ENCODE measurements at places on chromosomes 4 and X. TPM values are rescaled to one million over a fixed set of nuclear protein-coding genes. Genes with fewer than 3 reads are reported as not detected.

Gene AR
- polyA plus RNA-seq, result 3.6 TPM

- DNase-seq, result no peak
These were observed 104.4 kb upstream of the MYOZ2 start for GRCh38 chr4:119031218-119031617.

- peak; percentile 77 for DNase-seq
These were observed 34.6 kb downstream of the NBDY start for GRCh38 chrX:56763556-56764152.

- DNase-seq, result no peak
These were observed 24.2 kb downstream of the KLHL15 start for GRCh38 chrX:24002792-24003191.

DNA sequence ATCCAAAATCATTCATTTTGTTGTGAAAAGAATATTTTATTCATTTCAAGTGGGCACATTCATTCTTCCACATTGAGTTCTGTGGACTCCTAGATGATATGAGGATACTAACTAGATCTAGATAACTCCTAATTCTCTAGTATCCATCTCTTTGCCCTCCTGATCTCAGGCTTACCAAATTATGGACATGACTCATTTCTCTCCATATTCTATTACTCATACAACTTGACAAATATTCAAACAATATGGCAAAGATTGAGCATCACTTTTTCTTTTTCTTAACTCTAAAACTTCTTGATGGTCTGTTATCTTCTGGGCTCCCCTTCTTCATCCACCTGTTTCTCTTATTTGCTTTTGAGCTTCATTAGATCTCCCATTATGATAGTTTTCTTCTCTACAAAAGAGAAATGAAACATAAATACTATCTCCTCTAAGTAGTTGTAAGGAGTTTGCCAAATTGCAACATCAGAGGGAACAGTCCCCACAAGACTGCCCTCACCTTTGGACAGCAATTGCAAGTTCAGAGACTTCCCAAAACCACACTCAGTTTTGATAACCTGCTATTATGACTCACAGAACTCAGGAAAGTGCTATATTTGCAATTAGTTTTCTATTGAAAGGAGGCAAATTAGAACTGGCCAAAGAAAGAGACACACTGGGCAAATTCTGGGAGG, 422.9 kb downstream of the SPRY1 start:
- no peak for DNase-seq

GRCh38 chrX:149881081-149881711, at the start of gene MAGEA8:
Gene MAGEA8 (plus strand): TSS chrX:149881183. CDS start chrX:149884273, 3,090 bp downstream.
- DNase-seq, result no peak

Gene ABLIM2
- polyA plus RNA-seq, result 82.2 TPM

Gene CT47B1
- not detected for polyA plus RNA-seq

GRCh38 chr4:151862766-151863165, 102.0 kb upstream of the GATB start:
- no peak for DNase-seq

Gene ZNF718
- polyA plus RNA-seq, result 0.72 TPM

Gene USP51
- 0.07 TPM for polyA plus RNA-seq

DNA sequence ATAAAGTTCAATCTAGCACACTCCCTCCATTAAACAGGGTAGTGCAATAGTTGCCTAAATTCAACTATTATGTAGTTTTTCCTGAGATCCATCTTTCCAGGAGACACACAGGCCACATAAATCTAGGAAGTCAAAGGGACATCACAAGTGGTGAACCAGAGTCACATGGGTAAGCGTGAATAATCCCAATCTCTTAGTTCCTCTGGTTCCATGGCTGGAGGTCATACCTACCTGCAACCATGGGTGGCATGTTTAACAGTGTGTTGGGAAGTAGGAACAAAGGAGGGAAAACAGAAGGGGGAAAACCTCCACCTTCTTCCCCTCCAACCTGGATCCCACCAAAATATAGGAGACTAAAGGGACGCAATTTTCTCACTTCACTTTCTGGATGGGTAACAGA, 2651.6 kb downstream of the ARAP2 start:
- no peak for DNase-seq

DNA sequence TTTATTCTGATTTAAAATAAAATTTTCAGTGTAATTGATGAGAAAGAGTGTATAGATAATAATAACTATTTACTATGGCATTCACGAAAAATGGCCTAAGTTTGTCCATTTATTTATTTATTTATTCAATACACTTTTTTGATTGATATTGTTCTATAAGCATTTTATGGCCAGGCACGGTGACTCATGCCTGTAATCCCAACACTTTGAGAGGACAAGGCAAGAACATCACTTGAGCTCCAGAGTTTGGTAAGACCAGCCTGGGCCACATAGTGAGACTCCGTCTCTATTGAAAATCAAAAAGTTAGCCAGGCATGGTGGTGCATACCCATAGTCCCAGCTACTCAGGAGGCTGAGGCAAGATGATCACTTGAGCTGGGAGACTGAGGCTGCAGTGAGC, 25.7 kb downstream of the GASK1B start:
- DNase-seq, result no peak

- no peak for DNase-seq
These were observed 128.1 kb downstream of the TMEM164 start for GRCh38 chrX:110131031-110131430.

Gene UGT2B15
- not detected for polyA plus RNA-seq
